Left ventricle myocardium inferior (tissue), 1 donor: ENCODE measurements at places on chromosomes 7 and 10. TPM values are rescaled to one million over a fixed set of nuclear protein-coding genes. Genes with fewer than 3 reads are reported as not detected.
A peak's percentile ranks its signal among the peaks of the same experiment; 100 is the strongest.

CRTAC1 gene
- total RNA-seq, result 2.3 TPM

GRCh38 chr10:104680467-104681401, 39.6 kb downstream of the SORCS3 start:
- DNase-seq, result no peak

GRCh38 chr7:37705976-37706375, 22.4 kb downstream of the GPR141 start:
- no peak for DNase-seq

GRCh38 chr7:101169838-101170551, 4.6 kb upstream of the VGF start:
- peak; percentile 63 for DNase-seq

DNA sequence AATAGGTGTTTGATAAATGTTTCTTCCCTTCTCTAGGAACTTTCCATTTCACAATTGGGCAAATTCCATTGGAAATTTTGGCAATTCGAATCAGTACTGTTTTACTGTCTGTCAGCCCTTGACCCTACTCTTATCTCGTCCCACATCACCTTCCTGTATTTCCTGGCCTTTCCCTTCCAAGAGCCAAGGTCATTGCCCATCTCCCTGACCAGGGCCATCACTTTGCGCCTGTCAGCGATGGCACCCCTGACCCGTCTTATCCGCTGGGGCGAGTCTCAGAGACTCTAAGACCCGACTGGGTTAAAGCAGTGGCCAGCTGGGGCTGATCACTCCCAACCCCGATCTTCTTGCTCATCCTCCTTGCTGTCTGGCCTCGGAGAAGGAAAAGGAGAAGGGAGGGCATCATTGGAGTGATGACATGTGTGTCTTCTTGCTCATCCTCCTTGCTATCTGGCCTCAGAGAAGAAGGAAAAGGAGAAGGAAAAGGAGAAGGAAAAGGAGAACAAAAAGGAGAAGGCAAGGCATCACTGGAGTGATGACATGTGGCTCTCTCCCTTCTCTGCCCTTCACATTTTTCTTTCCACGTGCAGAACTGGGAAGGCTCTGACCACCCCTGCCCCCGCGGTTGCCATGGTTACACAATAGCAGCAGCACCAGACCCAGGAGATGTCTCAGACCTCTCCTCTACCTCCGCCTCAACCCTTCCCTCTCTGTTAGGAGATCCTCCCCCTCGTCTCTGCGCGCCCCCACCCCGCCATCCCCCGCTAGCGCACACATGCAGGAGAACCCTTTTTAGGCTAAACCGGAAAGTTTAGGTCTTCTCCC, 2.0 kb downstream of the SEMA3D start:
- DNase-seq, result no peak

DNA sequence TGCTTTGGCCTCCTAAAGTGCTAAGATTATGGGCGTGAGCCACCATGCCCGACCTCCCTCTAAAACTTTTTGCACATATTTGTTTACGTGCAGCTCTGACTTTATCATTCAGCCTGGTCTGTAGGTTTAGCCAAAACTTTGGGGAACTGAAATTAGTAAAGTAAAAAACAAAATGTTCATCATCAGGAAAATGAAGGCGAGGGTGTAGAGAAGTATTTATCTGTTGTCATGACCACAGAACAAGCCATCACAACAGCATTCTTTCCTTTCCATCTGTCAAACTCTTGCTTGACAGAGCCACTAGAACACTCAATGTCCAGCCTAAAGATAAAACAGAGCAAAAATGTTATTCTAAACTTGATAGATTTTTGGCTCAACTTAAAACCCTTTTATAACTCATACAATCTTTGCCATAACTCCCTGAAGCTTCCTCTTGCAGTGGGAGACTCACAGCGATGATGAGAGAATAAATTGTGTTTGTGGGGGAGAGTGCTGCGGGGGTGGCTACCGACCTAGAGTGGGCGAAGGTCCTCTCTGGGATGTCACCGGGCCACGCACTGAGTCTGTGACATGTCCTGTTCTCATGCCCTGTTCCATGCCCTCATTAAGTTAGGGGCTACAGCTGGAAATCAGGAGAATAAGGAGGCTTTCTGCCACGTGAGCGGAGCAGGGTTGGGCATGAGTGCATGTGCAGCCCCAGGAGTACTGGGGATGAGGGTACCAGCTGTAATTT, 58.6 kb upstream of the MKRN1 start:
- DNase-seq, result no peak

DNA sequence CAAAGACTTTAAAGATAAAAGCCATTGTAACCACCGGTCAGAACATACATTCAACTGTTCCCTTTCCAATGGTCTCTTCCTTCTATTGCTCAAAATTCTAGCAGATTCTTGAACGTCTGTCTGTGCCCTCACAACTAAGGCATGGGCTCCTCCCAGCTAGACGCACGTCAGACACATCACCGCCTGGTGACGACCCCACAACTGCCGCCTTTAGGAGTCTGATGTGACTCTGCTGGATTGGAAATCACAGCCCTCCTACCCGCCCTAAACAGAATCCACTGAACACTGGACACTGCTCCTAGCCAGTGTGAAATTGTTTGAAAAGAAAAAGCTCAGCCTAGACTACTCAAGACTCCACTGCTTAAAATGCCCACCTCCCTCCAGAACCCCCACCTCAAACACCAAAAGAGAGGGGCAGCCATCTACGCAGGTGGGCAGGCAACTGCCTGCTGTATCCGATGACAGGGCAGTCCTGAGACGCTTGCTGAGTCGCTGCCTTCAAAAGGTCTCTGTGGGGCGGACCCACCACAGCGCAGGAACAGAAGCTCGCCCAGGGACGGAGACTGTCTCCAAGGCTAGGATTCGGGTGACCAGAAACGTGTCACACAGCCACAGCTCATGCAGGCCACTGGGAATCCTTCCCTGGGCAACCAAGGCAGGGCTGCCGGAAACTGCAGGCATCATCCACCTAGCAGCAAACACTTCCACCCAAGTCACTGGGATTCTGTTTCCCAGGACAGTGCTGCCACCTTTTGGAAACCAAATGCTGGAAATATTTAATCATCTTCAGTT, 34.7 kb downstream of the GSDME start:
- DNase-seq, result no peak

DNA sequence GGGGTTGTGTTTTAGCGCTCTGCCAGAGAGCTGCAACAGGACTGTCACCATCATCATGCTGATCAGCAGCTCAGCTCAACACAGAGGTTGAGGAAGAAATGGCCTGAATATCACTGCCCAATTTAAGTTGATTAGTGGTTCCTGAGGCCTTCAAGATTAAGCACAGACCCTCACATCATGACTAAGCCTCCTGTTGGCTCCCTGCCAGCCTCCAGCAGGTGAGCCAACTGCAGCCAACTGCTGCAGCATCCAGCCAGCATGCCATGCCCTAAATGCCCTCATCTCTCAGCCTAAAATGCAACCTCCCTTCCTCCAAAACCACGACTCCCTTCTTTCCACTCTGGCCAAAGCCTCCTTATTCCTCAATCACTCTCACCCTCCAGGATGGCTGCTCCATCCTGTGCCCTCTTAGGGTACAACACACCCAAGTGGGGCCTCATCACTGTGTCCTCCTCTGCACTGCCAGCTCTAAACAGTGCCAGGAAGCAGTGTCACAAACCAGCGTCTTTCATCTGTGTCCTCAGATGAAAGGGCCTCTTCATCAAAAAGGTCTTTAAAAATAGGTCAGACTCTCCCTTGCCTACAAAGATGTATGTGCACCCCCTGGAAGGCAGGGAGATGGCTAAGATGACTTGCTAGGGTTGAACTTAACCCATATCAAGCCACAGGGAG, 259.3 kb downstream of the ZEB1 start:
- DNase-seq, result no peak
